Esophagus squamous epithelium (tissue), 5 donors: ENCODE measurements at places on chromosomes 7 and 10. TPM values are rescaled to one million over a fixed set of nuclear protein-coding genes. Genes with fewer than 3 reads are reported as not detected.

Gene ADRB1
- total RNA-seq = not detected

Gene MYH16
- 0.76 TPM for total RNA-seq

Gene SPDYE2B
- not detected for total RNA-seq

Gene TCF7L2
- total RNA-seq = 4.0 TPM

Gene TMEM140
- 1.3 TPM for total RNA-seq

Gene TRIM50
- not detected for total RNA-seq

Gene SPDYE5
- not detected for total RNA-seq

GRCh38 chr7:100137851-100138760 is 10.6 kb upstream of the LAMTOR4 start:
- peaks cover 8% of the 10 kb centered on the region for H3K27me3 ChIP-seq
- no peaks in the 10 kb centered on the region for H3K36me3 ChIP-seq
- no peak overlapping the region for H3K4me3 ChIP-seq
- no peak overlapping the region for H3K27ac ChIP-seq
- H3K4me1 ChIP-seq = no peaks in the 10 kb centered on the region
- DNase-seq = no peak

DNA sequence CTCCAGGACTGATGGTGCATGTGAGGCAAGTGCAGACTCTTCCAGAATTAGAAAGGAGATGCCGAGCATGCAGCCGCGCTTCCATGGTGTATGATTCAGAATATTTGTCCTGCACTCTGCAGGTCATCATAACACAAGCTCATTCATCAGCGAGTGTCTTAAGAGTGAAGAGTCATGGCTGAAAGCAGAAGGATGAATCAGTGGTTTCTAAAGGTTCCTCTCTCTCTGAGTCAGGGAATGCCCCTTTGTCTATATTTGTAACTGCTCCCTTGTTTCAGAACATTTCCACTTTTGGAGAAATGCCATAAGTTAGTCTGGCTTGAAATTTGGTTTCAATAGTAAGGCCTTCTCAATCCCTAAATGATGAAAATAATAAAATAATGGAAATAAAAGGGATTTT is 52.3 kb downstream of the HECW1 start:
- H3K27ac ChIP-seq = no peak overlapping the region
- peaks cover 8% of the 10 kb centered on the region for H3K4me1 ChIP-seq
- no peaks in the 10 kb centered on the region for H3K36me3 ChIP-seq

DNA sequence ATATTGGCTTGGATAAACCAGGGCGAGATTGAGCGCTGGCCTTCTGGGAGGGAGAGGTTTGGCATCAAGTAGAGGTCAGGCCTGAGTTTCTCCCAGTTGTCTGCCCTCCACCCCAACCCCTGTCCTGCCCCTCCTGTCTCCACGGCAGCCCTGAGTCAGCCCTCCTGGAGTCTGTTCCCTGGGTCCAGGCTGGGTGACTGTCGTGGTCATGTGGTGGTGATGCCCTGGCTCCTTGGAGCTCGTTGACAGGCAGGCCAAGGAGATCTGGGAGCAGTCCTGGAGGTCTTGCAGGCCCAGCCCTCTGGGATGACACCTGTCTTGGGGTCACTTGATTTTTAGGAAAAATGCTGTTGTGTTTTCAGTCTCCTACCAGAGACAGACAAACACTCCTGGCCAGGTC is 53.6 kb upstream of the PODXL start:
- H3K4me3 ChIP-seq = no peak overlapping the region
- H3K36me3 ChIP-seq = no peaks in the 10 kb centered on the region
- no peak overlapping the region for H3K27ac ChIP-seq
- DNase-seq = no peak
- no peaks in the 10 kb centered on the region for H3K27me3 ChIP-seq
- H3K4me1 ChIP-seq = no peaks in the 10 kb centered on the region

DNA sequence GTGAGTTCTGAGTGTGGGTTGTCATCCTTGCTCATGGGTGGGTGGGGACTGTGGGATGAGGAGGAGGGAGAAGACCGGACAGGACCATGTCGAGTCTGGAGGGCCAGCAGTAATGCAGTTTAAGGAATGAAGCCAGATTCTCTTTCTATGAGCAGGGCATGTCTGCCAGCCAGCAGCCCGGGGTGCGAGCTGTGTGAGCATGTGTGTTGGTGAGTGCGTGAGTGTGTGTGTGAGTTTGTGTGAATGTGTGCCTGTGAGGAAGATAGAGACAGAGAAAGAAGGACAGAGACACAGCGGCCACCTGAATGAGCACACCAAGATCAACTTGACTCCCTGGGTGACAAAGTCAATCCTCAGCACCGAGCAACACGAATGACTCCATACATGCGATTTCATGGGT is 52.3 kb downstream of the ADARB2 start:
- H3K4me1 ChIP-seq = no peaks in the 10 kb centered on the region
- H3K4me3 ChIP-seq = no peak overlapping the region
- H3K27ac ChIP-seq = no peak overlapping the region
- H3K36me3 ChIP-seq = no peaks in the 10 kb centered on the region
- no peak for DNase-seq

- H3K4me1 ChIP-seq = peaks cover 20% of the 10 kb centered on the region
- H3K27me3 ChIP-seq = no peaks in the 10 kb centered on the region
- no peak for DNase-seq
- H3K36me3 ChIP-seq = peaks cover 7% of the 10 kb centered on the region
Measured at GRCh38 chr7:129840757-129841156, 112.0 kb downstream of the UBE2H start.

DNA sequence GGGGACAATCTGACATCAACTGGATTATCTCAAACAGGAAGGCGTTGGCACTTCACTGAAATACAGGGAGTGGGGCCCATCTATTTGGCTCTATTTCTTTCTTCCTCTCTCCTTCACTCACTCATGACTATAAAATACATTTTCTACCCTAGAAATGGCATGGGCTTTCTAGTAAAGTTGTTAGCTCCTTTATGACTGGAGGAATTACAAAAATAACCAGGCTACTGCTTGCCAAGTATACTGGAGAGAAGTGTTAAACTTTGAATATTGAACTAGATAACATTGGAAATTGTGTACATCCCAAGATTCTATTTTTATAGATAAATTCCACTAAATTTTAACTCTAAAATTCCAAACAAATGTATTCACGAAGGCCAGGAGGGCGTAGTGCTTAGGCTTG is 255.7 kb upstream of the SORCS1 start:
- H3K36me3 ChIP-seq = no peaks in the 10 kb centered on the region
- H3K4me1 ChIP-seq = no peaks in the 10 kb centered on the region
- no peak overlapping the region for H3K27ac ChIP-seq
- H3K4me3 ChIP-seq = no peak overlapping the region
- no peak for DNase-seq
- H3K27me3 ChIP-seq = no peaks in the 10 kb centered on the region

- no peak overlapping the region for H3K4me3 ChIP-seq
- H3K36me3 ChIP-seq = no peaks in the 10 kb centered on the region
- H3K4me1 ChIP-seq = no peaks in the 10 kb centered on the region
- no peak for DNase-seq
- H3K27me3 ChIP-seq = no peaks in the 10 kb centered on the region
- H3K27ac ChIP-seq = no peak overlapping the region
Measured at GRCh38 chr7:114345494-114345893, 69.1 kb upstream of the FOXP2 start.

- no peak for DNase-seq
- no peak overlapping the region for H3K4me3 ChIP-seq
- H3K4me1 ChIP-seq = no peaks in the 10 kb centered on the region
- H3K27ac ChIP-seq = no peak overlapping the region
- no peaks in the 10 kb centered on the region for H3K36me3 ChIP-seq
Measured at GRCh38 chr7:12291870-12292269, 80.8 kb downstream of the TMEM106B start.

DNA sequence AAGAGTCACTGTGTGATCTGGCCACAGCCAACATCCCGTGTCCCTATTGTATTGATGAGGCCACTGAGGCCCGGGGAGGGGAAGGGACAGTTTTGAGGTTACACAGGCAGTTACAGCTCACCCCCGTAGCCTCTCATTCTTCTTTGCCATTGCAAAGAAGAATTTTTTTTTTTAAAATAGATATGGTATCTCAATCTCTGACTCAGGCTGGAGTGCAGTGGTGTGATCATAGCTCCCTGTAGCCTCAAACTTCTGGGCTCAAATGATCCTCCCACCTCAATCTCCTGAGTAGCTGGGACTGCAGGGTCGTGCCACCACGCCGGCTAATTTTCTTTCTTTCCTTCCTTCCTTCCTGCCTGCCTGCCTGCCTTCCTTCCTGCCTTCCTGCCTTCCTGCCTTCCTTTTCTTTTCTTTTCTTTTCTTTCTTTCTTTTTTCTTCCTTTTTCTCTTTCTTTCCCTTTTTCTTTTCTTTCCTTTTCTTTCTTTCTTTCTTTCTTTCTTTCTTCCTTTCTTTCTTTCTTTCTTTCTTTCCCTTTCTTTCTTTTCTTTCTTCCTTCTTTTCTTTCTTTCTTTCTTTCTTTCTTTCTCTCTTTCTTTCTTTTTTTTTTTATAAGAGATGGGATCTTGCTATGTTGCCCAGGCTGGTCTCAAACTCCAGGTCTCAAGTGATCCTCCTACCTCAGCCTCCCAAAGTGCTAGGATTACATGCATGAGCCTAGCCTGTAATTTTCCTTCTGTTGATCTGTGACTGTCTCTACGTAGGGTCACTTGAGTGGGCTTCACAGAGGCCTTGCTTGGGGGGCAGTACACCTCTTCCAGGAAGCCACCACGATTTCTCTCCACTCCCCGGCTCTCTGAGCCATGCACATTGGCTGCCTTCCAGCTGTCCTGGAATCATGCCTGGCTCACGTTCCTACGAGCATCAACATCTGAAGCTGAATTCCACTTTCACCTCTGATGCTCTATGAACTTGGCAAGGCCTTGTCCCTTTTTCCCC is 31.3 kb downstream of the TMEM270 start:
- H3K27me3 ChIP-seq = no peaks in the 10 kb centered on the region
- H3K36me3 ChIP-seq = no peaks in the 10 kb centered on the region
- peaks cover 24% of the 10 kb centered on the region for H3K4me1 ChIP-seq
- H3K4me3 ChIP-seq = no peak overlapping the region

- no peak overlapping the region for H3K27ac ChIP-seq
- DNase-seq = no peak
- H3K4me1 ChIP-seq = peaks cover 3% of the 10 kb centered on the region
- H3K36me3 ChIP-seq = no peaks in the 10 kb centered on the region
- H3K4me3 ChIP-seq = peak overlapping the region; percentile 9
Measured at GRCh38 chr10:14074062-14074884, 256.5 kb downstream of the FRMD4A start.

GRCh38 chr10:71608819-71609768 is 110.5 kb downstream of the C10orf105 start:
- peaks cover 7% of the 10 kb centered on the region for H3K4me1 ChIP-seq
- no peaks in the 10 kb centered on the region for H3K36me3 ChIP-seq
- DNase-seq = no peak
- no peaks in the 10 kb centered on the region for H3K27me3 ChIP-seq
- no peak overlapping the region for H3K4me3 ChIP-seq
- no peak overlapping the region for H3K27ac ChIP-seq

DNA sequence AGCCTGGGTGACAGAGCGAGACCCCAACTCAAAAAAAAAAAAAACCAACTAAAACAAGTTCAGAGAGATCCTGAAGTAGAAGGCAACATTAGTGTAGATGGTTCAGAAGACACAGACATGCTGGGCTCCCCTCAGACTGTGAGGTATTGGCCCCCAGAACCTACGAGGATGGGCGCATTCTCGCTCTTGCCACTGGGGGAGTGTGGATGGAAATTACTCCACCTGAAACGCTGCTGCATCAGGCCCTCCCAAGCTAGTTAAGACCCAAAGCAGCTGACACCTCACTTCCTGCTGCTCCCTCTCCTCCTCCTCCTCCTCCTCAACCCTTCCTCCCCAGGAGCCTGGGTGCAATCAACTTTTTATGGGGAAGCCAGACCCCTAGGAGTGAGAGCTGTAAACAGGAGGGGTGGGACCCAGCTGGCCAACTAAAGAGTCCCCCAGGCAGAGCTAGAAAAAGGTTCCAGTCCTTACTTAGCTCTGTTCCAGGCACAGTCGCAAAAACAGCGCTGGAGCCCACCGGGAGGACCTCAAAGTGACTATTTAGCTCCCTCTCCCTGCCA is 7.4 kb downstream of the SH3PXD2A start:
- peak overlapping the region; percentile 43 for H3K27ac ChIP-seq
- DNase-seq = no peak
- no peaks in the 10 kb centered on the region for H3K36me3 ChIP-seq
- H3K27me3 ChIP-seq = no peaks in the 10 kb centered on the region
- H3K4me3 ChIP-seq = no peak overlapping the region

DNA sequence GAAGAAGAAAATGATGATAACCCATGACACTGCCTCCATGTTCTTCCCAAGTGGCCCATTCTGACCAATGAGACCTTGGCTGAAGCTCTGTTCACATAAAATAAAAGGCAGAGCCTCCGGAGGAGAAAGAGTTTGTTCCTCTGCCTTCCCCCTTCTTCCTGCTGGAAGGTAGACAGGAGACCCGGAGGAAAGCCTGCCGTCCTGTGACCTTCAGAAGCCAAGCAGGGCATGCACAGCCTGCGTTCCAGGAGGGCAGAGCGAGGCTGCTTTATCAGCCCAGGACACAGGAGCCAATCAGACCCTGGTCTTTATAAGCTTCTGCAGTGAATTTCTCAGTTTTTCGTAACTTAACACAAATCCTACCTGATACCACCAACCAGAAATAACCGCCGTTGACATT is 8.6 kb upstream of the GRID1 start:
- DNase-seq = no peak
- H3K27me3 ChIP-seq = no peaks in the 10 kb centered on the region
- no peak overlapping the region for H3K27ac ChIP-seq
- H3K4me3 ChIP-seq = no peak overlapping the region
- H3K36me3 ChIP-seq = no peaks in the 10 kb centered on the region

- no peak overlapping the region for H3K4me3 ChIP-seq
- H3K4me1 ChIP-seq = no peaks in the 10 kb centered on the region
- DNase-seq = no peak
- H3K27me3 ChIP-seq = no peaks in the 10 kb centered on the region
- H3K27ac ChIP-seq = no peak overlapping the region
- no peaks in the 10 kb centered on the region for H3K36me3 ChIP-seq
Measured at GRCh38 chr7:19377611-19378344, 232.6 kb upstream of the FERD3L start.

DNA sequence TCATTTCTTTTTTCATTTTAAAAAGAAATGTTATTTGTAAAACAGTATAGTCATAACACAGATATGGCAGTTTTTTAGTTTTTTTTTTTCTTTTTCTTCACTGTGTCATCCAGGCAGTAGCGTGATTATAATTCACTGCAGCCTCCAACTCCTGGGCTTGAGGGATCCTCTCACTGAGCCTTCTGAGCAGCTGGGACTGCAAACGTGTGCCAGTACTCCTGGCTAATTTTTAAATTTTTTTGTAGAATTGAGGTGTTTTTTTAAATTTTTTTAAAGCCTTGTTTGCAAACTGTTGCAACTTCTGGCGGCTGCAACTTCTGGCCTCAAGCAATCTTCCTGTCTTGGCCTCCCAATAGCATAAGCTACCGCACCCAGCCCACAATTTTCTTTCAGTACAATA is 63.0 kb downstream of the HELLS start:
- no peaks in the 10 kb centered on the region for H3K36me3 ChIP-seq
- no peak for DNase-seq
- no peak overlapping the region for H3K4me3 ChIP-seq
- H3K27ac ChIP-seq = no peak overlapping the region
- H3K27me3 ChIP-seq = no peaks in the 10 kb centered on the region

GRCh38 chr10:17115683-17116082 is 13.9 kb downstream of the CUBN start:
- no peak overlapping the region for H3K27ac ChIP-seq
- H3K4me1 ChIP-seq = no peaks in the 10 kb centered on the region
- H3K4me3 ChIP-seq = no peak overlapping the region
- no peaks in the 10 kb centered on the region for H3K36me3 ChIP-seq
